Neural crest cell (in vitro differentiated cells): ENCODE measurements at places on chromosomes 16 and 17. TPM values are rescaled to one million over a fixed set of nuclear protein-coding genes. Genes with fewer than 3 reads are reported as not detected.

The TLCD2 gene
- total RNA-seq, result 1.1 TPM in 2 replicates

The ALOX12B gene
- total RNA-seq, result not detected in 2 replicates

The SSTR5 gene
- total RNA-seq, result not detected in 2 replicates

The RPH3AL gene
- total RNA-seq, result 1.9 and 2.1 TPM in 2 replicates

The PPP1R27 gene
- not detected in 2 replicates for total RNA-seq

The TPSB2 gene
- total RNA-seq, result not detected in 2 replicates

The CHST4 gene
- total RNA-seq, result not detected in 2 replicates

DNA sequence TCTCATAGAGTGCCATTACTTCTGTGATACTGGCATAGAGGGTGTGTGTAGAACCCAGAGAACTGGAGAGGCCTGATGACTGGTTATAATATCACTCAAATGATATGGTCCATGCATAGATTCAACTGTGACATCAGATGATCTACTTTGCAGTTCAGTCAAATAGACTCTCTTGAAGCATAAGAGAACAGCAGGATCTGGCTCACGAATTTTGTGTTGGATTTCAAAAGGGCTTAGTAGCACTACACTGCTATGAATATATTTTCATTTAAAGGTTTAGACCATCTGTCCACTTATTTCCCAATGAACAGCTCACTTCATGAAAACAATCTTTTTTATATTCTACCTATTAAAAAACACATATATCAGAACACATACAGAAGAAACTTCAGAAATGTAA, 119.7 kb downstream of the KIF2B start:
- no peaks in the 10 kb centered on the region for H3K27me3 ChIP-seq
- H3K4me1 ChIP-seq, result peaks cover 4% of the 10 kb centered on the region
- no peak for DNase-seq
- no peak overlapping the region for H3K27ac ChIP-seq
- no peak overlapping the region for H3K4me3 ChIP-seq

GRCh38 chr16:1596516-1596915, 15.4 kb downstream of the IFT140 start:
- peaks cover 23% of the 10 kb centered on the region for H3K36me3 ChIP-seq
- H3K4me3 ChIP-seq, result peak overlapping the region; percentile 41
- no peaks in the 10 kb centered on the region for H3K27me3 ChIP-seq

GRCh38 chr17:3796110-3796821, 4.7 kb downstream of the ITGAE start:
- no peak overlapping the region for H3K27ac ChIP-seq
- H3K4me3 ChIP-seq, result no peak overlapping the region
- DNase-seq, result no peak
- H3K36me3 ChIP-seq, result no peaks in the 10 kb centered on the region

DNA sequence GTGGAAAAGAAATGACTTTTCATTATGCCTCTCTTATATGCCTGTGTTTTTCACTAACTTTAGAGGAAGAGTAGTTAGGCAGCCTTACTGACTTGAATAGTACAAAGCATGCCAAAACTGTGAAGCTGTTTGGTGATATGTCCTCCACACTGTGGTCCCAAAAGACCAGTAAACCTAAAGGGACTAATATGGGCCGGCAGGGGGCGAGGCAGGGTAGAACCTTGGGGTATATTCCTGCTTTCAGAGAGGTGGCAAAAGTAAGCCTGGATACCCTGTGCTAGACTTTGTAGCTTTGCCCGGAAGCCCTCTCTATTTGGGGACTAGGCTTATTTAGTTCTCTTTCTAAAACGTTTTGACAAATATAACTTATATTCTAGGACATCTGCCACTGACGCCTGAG, 36.5 kb upstream of the VWA3A start:
- H3K4me1 ChIP-seq, result no peaks in the 10 kb centered on the region
- H3K27ac ChIP-seq, result no peak overlapping the region
- no peak for DNase-seq
- no peaks in the 10 kb centered on the region for H3K36me3 ChIP-seq
- no peaks in the 10 kb centered on the region for H3K27me3 ChIP-seq
- no peak overlapping the region for H3K4me3 ChIP-seq

- H3K4me3 ChIP-seq, result peak within 1 kb of the TSS; percentile 96
- H3K27ac ChIP-seq, result peak within 1 kb of the TSS; percentile 95
- H3K27me3 ChIP-seq, result peaks cover 2% of the 10 kb centered on the region
- H3K36me3 ChIP-seq, result peaks cover 16% of the 10 kb centered on the region
Measured at GRCh38 chr17:58513965-58514769, at the start of gene MTMR4. MTMR4 (minus strand) TSS chr17:58514638; CDS start chr17:58514407, 231 bp downstream.

- no peak overlapping the region for H3K4me3 ChIP-seq
- peaks cover 7% of the 10 kb centered on the region for H3K27me3 ChIP-seq
- no peaks in the 10 kb centered on the region for H3K36me3 ChIP-seq
- no peaks in the 10 kb centered on the region for H3K4me1 ChIP-seq
- no peak for DNase-seq
Measured at GRCh38 chr16:18024611-18025010, 311.9 kb downstream of the NPIPA8 start.

DNA sequence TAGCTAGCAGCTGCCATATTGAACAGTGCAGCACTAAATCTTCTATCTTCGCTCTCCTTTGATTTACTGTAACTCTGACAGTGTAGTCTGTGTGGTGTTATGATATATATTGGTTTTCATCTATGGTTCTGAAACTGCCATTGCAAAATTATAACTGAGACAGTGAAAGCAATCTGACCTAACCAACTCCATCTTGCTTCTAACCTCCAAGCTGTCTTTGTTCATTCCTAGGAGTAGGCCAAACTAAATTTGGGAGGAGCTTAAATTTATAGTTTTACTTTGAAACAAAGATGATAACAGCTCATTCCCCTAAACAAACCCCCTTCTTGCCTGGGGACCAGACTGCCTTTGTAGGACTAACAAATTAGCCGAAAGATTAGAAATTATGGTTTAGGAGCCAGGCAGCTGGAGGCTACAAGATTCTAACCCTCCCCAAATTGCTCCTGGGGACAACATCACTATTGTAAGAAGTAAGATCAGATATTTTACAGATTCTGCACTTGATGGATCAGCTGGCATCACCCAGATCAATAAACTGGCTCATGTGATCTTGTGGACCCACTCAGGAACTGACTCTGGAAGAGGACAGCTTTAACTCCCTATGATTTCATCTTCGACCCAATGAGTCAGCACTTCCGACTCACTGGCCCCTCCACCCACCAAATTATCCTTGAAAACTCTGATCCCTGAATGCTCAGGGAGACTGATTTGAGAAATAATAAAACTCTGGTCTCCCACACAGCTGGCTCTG, 47.0 kb upstream of the FBXO47 start:
- H3K36me3 ChIP-seq, result no peaks in the 10 kb centered on the region
- DNase-seq, result no peak
- H3K27ac ChIP-seq, result no peak overlapping the region
- peaks cover 14% of the 10 kb centered on the region for H3K27me3 ChIP-seq

- peaks cover 15% of the 10 kb centered on the region for H3K4me1 ChIP-seq
- no peak overlapping the region for H3K4me3 ChIP-seq
- no peak overlapping the region for H3K27ac ChIP-seq
Measured at GRCh38 chr17:77675816-77676215, 282.7 kb upstream of the TNRC6C start.

DNA sequence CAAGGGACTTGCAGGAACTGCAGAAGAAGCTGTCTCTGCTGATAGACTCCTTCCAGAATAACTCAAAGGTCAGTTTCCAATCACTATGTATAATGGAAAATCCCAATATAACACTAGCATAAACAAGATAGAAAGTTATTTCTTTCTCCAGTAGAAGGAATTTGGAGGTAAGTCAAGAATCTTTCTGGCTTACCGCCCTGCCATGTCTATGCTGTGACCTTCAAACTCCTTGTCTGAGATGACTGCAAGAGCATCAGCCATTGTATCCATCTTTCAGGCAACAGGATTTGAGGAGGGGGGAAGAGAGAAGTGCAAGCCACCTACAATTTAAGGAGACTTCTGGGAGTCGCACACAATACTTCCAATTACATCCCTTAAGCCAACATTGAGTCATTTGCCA, 2.7 kb downstream of the LDAF1 start:
- no peaks in the 10 kb centered on the region for H3K27me3 ChIP-seq
- H3K27ac ChIP-seq, result no peak overlapping the region
- H3K4me1 ChIP-seq, result peaks cover 27% of the 10 kb centered on the region
- H3K4me3 ChIP-seq, result no peak overlapping the region
- H3K36me3 ChIP-seq, result peaks cover 14% of the 10 kb centered on the region

- DNase-seq, result no peak
- H3K4me3 ChIP-seq, result no peak overlapping the region
- no peaks in the 10 kb centered on the region for H3K4me1 ChIP-seq
Measured at GRCh38 chr17:51601622-51602261, 341.4 kb downstream of the UTP18 start.

- H3K27ac ChIP-seq, result peak overlapping the region; percentile 96
- H3K27me3 ChIP-seq, result no peaks in the 10 kb centered on the region
- H3K4me1 ChIP-seq, result peaks cover 54% of the 10 kb centered on the region
- DNase-seq, result peak; percentile 35
Measured at GRCh38 chr17:60601447-60602384, 1.7 kb downstream of the PPM1D start.

DNA sequence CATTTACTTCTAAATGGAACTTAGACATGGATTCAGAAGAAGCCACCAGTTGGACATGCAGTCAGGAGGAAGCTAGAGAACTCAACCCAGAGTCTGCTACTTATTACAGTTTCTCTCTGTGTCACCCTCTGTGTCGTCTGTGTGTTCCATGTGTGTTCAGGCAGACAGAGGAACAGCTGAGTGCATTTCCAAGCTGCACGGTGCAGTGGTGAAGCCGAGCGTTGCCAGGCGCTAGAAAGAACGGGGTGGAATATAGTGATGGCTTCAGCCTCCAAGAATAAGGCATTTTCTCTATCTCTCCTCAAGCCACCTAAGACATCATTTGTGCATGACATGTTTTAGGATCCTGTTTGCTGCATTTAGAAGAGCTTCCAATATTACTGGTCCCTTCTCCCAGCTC, 101.1 kb upstream of the CCL2 start:
- DNase-seq, result no peak
- no peak overlapping the region for H3K4me3 ChIP-seq
- no peaks in the 10 kb centered on the region for H3K36me3 ChIP-seq
- peaks cover 15% of the 10 kb centered on the region for H3K4me1 ChIP-seq
